ENCODE measurements at places on chromosomes 2 and 18.
A peak's percentile ranks its signal among the peaks of the same experiment; 100 is the strongest.

DNA sequence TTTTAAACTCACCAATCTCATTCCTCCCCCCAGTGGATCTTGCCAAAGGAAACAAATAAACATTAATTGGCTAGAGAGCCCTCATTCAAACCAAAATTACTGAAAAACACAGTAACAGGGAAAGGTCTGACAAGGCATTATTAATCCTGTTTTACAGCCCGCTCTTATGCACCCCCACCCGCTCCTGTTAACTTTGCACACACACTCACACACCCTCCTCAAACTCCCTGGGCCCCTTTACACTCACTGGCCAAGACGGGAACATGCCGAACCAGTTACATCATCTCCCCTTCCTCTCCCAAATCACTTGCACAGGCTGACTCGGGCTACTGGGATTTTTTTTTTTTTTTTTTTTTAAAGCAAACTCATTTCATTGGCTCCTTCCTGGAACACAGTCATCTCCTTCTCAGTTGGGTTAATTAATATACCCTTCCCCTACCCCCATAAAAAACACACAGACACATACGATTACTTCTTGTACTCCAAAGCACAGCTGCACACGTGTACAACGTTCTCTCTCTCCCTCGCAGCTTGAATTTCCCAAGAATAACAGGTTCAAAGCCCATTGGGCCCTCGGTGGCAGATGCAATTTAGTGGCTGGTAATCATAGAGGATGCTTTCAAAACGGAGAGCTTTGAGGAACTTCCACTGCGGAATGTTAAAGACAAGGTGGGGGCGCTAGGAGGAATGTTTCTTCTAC is 31.8 kb downstream of the KLF7 start:
- no peak for DNase-seq

GRCh38 chr2:109238580-109238979 is 109.6 kb downstream of the SH3RF3 start:
- peak; percentile 75 for DNase-seq

DNA sequence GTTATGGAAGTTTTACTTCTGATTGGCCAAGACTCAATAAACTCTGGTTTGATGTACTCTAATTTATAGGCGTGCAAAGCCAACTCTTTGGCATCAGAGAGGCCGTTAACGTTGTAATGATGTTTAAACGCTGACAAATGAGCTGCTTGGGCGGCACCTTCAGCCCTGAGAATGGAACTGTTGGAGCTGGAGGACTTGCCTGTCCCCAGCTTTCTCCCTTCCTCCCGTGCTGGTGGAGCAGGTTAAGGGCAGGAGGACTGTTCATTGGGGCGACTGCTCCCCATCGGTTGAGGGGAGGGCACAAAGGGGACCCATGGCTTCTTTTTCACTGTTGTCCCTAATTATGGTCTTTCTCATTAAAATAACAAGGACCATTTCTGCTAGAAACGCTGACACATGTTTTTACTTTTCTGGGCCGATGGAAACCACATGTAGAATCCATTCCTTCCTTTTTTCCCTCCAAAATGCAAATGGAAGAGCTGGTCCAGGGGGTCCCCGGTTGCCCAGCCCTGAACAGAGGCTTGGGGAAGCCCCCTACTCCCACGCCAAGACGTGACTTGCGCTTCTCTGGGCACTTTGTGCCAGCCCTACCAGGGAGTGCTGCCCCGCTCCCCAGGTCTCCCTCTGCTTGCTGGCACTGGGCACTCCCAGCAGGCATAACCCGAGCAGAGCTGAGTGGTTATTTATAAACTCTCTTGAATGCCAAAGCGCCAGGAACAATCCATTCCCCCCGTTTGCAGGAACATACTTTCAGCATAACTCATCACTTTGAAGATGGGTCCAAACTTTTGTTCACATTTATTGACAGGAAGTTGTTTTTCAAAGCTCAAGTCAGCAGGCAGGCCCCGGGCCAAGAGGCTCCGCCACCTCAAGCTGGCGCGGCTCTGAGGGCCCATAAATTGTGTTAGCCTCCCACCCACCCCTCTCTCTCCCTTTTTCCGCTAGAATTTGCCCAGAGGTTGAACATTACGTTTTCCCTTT is 170.1 kb downstream of the ASB1 start:
- no peak for DNase-seq

DNA sequence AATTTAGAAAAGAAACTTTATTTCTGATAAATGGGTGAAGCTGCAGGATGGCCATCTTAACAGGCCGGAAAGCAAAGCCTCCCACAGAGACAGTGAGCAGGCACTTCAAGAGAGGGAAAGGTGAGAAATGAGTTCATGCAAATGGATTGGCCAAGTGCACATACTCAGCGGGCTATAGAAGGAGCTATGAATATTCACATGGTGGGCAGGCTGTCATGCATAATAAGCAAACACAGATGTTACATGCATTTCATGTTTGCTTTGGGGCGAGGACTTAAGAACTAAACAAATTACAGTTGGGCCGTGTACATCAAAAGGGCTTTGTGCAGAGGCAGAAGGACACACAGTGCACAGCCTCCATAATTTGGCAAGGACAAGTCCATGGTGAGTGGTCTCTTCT is 69.8 kb upstream of the MAL start:
- DNase-seq: no peak

GRCh38 chr2:35933031-35933430 is 422.5 kb upstream of the CRIM1 start:
- DNase-seq: no peak

- DNase-seq: no peak
Observed at GRCh38 chr2:191983186-191983585, 136.3 kb upstream of the CAVIN2 start.

- DNase-seq: no peak
Observed at GRCh38 chr2:210170196-210170445, 1.1 kb downstream of the KANSL1L start.

- DNase-seq: no peak
Observed at GRCh38 chr2:1546023-1546591, 132.8 kb downstream of the TPO start.

DNA sequence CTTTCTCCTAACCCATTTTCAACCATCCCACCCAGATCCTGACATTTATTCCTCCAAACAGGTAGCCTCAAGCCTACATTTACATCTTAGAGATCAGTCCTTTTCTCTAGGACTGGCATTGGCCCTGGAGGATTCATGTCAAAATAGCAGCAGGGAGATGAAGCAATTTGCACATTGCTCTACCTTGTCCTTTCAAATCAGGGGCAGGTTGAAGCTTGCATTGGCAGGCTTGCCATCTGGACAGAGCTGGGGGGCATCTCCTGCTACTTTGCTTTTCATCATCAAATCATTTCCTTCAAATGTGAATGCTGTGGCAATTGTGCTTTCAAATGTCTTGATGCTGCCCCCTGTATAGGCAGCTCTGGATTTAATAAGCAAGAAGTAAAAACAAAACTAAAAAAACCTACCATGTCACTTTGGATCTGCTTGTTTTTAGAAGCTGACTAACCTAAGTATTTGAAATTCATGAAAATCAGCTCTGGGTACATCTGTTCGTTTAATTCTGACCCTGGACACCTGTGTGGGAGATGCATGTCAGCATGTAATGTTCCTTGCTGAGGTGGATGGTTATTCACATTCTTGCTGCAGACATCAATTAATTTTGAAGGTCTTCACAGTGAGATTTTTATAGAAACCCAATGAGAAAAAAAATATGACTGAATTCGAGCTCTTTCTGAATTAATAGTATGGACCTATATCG is 47.9 kb downstream of the KIF5C start:
- no peak for DNase-seq

- no peak for DNase-seq
Observed at GRCh38 chr2:215841175-215841816, 172.1 kb downstream of the MREG start.

DNA sequence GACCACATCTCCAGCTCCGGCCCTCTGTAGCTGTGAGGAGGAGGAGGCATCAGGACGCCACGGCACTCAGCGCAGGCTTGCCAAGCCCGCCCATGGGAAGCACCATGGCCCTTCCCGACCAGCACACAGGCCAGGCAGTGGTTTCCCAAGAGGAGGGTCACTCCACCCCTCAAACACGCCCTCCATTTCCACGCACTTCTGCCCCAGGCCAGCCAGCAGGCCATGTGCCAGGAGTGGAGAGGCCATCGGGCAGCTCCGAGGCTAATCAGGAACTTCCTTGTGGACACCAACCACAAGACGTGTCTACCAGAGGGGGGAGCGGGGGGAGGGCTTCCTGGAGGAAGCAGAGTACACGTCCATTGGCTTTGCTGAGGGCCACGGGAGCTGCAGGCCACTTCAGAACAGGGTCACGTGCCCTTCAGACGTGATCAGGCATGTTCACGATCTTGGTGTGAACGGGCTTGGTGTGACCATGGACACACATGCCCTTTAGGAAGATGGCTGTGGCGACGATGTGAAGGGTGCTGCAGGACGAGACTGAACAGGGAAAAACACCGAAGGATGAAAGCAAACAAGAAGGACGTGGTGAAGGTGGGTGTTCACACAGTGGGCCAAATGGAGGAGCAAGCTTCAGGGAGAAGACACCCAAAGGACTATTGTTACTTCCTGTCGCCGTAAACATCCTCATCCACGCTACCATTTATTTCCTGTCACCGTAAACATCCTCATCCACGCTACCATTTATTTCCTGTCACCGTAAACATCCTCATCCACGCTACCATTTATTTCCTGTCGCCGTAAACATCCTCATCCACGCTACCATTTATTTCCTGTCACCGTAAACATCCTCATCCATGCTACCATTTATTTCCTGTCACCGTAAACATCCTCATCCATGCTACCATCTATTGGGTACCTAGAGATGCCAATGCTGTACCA is 6.5 kb upstream of the MTERF4 start:
- peak; percentile 43 for DNase-seq

DNA sequence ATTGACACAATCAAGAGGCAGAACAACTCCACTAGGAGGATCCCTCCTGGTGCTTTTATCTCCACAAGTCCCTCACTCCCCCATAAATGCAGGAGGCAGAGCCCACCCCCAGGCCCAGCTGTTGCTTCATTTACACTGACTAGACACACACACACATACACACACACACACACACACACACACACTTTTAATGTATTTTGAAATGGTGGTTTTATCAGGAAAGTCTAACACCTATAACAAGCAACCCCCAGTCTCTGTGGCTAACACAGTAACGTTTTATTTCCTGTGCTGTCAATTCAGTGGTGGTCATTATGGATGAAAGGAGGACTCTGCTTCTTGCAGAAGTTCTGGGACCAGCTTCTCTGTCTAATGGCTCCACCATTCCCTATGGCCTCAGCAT is 125.4 kb upstream of the FOSL2 start:
- DNase-seq: no peak

DNA sequence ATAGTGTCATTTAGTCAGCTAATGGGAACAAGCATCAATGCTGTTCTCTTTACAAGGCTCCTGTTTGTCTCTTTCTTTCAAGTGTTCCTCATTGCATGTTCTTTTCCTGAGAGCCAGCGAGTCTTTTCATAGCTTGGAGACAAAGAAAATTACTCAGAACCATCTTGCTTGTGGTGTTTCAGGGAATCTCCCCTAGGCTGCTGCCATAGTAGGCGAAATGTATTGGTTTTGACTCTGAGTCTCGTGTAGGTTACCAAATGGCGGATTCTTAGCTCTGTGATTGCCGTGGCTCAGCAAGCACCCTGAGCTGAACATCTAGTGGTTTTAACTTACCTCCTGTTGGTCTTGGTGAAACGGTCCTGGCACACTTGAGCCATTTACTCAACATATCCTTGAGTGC is 68.7 kb downstream of the RHBDD1 start:
- DNase-seq: no peak

GRCh38 chr2:239039479-239039861 is 191.6 kb downstream of the TWIST2 start:
- no peak for DNase-seq

DNA sequence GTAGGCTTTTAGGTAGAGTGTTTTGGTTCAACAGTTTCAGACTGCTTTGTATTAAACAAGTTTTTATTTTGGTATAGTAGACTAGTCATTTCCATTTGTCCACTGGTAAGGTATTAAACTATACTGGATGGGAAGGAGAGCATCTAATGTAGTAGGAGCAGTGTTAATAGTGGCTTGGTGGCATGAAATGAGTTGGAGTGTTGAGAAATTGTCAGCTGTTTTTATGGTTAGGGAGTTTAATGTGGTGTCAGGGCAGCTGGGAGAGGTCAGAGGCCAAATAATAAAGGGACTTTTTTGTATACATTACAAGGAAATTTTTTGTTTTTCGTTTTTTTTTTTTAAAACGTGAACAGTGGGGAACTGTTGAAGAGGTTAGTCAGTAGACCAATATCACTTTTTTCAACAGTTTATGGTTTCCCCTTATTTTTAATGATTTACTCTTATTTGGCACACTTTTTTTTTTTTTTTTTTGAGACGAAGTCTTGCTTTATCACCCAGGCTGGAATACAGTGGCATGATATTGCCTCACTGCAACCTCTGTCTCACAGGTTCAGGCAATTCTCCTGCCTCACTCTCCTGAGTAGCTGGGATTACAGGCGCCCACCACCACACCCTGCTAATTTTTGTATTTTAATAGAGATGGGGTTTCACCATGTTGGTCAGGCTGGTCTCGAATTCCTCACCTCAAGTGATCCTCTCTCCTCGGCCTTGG is 21.2 kb downstream of the ACTR3 start:
- no peak for DNase-seq

DNA sequence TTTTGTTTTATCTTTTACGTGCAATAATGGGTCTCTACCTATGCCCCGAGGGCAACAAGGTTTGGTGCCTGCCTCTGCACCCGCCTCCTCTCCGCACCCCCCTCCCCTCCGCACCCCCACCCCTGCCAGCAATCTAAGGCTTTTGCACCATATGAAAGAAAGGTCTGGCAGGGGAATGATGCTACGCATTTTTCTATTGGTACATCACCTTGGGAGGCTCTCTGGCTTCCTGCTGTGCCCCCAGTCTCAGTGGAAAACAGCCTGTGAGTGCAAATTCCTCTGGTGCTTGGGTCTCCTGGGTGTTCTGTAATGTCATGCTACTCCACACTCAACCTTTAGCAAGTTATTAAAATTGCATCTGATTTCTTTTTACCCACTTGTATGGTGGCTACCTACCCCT is 161.3 kb upstream of the SMAD7 start:
- no peak for DNase-seq

DNA sequence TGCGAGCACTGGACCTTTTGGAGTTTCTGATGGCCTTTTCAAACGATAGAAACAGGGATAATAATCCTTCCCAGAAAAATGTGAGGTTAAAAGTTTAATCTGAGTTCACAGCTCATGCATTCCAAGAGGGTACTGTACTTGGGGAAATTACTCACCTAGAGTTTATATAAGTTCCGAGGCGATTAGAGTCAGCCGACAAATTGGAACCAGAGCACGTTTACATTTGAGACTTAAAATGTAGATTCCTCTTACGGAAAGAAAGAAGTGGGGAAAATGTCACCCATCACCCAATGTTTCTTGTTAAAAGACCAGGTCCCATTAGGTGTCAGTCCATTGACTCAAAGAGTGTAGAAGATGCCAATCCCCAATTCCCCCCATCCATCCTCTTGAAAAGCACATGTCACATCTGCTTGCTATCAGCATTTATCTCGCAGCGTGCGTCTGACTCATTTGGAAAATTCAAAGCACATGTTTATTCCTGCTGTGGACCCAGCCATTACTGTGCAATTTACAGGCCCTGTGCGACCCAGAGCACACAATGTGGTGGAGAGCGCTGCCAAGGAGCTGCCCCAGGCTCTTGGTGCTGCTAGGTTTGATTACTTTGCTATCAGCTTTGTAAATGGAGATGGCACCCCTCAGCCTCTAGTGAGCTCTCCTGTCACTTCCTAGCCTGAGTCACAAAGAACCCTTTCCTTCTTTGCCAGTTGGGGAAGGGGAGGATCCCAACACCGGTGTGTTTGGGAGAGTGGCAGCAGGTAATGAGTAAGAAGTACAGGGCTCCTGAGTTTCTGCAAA is 104.8 kb downstream of the COLEC12 start:
- DNase-seq: no peak
